ENCODE measurements at places on chromosomes 13 and 19.
A peak's percentile ranks its signal among the peaks of the same experiment; 100 is the strongest.

DNA sequence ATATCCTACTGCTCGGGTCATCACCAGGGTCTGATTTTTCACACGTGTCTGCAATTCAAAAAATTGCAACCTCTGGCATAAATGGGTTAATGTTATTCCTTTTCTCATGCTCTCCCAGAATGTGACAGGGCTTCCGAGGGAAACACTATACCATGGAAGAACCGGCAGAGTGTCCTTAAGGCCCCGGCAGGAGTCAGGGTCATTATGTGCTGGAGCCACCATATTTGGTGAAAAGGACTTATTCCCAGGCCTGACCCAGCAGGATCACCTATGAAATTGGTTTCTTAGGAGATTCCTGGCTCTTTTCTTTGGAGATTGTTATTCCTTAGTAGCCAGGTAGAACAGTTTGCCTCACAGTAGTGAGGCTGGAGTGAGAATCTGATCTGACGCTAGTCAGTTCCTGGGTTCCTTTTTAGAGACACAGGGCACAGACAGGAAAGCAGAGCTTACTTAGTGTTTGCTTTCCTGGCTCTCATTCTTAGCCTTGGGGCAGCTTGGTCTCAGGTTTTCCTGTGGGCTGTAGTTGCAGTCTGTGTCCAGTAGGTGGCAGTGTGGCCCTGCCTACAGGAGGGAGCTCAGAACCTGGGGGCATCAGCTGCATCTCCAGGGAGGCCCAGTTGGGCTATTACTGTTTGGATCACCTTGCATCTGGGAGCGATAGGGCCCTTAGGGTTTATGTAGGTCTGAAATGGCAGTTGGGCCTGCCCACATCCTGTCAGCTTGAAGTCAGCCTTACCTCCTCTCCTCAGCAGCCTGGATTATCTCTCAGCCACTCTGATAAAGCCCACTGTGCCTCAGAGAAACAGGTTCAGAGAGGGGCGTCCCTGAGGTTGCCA, 12.4 kb downstream of the SNRNP70 start:
- DNase-seq, result no peak

- no peak for DNase-seq
Observed at GRCh38 chr13:20141238-20142022, 19.4 kb downstream of the GJA3 start.

DNA sequence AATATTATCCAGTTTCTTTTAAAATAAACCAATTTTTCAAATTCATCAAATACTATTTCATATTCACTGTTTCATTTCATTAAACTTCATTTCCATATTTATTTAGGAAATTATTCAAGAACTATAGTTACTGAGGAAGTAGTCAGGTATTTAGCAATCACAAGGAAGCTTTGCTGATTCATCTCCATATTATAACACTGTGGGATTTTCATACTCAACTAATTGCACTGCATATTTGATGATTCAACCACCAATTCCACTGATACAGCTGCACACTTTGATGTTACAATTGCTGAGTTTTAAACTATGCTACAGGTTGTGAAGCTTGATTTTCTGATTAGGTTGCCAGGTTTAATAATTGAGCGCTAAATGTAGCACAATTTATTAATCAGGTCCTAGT, 556.8 kb upstream of the SLITRK1 start:
- no peak for DNase-seq

GRCh38 chr13:53507741-53508140, 479.1 kb downstream of the OLFM4 start:
- DNase-seq, result no peak

DNA sequence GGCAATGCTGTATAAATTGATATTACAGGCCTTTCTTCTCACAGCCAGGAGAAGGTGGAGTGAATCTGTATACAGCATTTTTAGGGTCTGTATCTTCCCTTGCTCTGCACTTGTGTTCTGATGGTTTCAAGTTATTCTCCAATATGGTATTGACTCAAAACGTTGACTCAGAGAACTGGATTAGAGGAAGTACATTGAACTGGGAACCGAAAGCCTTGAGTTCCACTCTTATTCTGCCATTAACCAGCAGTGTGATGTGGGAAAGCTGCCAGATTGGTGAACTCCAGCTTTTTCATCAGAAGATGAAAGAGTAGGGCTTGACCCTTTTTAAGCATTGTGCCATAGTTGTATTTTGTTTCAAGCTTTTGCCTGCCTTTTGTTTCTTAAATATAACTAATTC, 167.7 kb downstream of the SPRY2 start:
- peak; percentile 47 for DNase-seq

GRCh38 chr13:110866491-110867170, 48.2 kb downstream of the ANKRD10 start:
- DNase-seq, result no peak

DNA sequence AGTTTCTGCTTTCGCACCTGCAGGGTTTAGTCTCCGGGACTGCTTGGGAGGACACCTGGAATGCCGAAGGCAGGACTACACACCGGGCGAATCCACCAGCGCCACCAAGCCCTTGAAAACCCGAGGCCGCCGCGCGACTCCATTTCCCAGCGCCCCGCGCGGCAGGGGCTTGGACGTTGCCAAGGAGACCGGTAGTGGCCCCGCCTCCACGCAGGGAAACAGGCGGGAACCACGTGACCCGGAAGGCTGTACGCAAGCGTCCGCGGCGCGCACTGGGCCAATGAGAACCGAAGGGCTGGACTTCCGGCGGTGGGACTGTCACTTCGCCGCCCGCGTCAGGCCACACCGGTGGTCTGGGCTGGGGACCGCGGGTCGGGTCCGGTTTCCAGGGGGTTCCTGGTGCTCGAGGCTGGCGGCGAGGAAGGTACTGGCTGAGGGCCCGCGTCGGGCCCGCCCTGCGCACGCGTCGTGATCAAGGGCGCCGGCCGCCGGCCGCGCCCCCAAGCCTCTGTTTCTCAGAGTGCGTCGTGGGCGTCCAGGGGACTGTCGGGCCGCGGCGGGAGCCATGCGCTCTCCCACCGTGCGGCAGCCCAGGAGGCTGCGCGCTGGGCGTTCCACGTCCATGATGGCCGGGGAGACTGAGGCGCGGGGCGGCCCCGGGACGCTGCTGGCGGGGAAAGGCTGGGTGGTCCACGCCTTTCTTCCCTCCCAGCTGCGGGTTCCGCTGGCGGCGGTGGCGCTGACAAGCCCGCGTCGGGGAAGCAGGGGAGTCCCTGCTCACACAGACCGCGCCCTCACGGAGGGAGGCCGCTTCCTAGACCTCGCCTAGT, at the start of gene ZNF324:
ZNF324 (plus strand) TSS at position 321 of the 830 bp plus-strand sequence. CDS start 2,106 bp downstream, outside the sequence.
- DNase-seq, result peak; percentile 98

DNA sequence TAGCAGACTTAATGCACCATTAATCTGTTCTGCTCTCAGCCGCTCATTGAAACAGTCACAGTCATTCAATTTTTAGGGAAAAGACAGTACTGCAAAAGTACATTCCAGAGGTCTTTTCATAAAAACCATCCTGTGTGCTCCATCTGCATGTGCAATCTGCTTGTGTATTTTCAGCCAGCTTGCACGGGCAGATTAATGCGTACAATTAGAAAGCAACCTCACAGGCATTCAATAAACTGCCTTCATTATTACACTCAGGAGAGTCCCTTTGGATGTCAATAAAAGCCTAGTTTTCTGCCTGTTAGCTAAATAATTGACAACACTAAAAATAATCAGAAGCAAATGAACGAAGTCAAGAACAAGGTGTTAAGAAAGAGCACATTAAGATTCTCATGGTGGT, 41.9 kb downstream of the EPSTI1 start:
- DNase-seq, result no peak

DNA sequence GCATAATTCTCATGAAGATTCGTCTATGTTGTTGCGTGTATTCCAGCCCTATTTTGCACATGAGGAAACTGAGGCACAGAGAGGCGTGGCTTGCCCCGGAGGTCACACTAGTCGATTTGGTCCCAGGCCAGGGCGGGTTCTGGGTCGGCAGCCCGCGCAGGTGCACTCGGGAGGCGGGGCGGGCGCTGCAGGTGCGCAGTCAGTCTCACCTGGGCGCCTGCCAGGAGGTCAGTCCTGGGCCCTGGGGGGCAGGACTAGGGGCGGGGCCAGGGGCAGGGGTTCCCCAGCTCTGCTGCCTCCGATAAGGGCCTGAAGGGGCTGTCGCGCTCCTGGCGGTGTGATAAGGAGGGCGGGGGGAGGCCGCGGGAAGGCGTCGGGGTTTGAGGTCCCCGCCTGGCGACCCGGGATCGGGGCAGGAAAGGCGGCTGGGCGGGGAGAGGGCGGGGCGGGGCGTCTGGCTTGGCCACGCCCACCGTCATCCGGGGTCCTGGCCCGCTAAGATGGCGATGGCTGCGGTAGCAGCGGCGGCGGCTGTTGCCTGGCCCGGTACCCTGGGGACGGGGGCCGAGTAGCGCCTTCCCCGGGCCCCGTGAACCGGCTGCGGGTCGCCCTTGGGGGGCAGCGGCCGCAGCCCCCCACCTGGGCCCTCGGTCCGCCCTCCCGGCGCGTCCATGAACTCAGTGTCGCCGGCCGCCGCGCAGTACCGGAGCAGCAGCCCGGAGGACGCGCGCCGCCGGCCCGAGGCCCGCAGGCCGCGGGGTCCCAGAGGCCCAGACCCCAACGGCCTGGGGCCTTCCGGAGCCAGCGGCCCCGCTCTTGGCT, at the start of gene ATG4D:
ATG4D (plus strand) TSS at position 485 of the 822 bp plus-strand sequence; CDS start at position 672, 187 bp downstream.
- DNase-seq, result peak; percentile 97

DNA sequence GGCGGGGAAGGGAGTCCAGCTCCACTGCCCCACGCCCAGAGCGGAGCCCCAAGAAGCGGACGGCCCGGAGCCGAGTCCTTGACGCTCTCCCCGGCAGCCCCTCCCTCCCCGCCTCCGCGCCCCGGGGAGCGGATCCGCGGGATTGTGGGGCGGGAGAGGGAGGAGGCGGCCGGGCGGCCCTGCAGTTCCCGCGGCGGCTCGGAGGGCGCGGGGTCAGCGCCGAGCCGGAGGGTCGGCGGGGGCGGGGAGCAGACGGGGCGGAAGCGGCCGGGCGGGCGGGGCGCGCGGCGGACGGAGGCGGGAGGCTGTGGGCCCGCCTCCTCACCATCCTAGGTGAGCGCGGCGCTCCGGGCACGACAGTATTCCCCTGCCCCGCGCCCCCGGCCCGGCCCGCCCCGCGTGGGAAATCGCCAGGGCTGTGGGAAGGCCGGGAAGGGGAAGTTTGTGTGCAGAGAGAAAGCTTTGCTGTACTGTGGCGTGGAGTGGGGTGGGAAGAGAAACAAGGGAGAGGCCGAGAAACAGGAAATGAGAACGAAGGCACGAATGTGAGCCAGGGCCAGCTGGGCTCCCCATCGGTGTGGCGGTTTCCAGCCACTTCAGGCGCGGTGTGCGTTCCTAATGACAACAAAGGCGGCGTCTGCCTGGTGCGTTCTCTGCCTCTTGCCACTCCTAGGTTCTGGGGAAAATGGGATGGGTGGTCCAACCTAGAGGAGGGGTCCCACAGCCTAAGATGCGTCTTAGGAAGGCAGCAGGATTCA, 1.3 kb upstream of the KLF12 start:
- peak; percentile 94 for DNase-seq

DNA sequence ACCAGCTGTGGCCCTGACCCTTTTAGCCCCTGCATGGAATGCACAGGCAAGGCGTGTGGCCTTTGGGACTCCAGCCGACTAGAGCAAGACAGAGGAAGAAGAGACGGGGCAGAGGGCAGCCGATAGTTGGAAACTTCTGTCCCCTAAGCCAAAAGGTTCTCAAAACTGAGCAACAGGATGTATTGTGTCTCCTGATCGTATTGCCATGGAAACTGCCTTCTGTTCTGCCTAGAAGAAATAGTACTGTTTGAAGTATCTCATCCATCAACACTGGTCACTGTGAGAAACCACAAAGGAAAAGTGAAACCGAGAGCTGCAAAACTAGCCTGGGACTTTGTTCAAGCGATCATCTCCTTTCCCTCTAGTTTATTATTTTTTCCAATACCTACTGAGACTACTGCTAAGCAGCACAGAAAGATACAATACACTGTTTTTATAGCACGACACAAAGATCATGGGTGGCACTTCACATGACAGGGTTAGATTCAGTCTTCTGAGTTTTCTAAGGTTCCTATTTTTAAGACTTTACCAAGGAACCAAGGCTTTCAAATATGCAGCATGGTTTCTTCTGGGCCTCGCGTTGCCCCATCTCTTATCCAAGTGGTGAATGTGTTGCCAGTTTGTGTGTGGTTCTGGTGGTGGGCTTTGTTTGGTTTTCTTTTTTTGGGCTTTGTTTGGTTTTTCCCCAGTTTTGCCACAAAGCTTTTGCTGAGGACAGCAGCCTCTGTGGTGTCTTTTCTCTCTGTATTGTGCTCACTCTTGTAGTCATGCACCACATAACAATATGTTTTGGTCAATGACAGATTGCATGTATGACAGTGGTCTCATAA, 49.3 kb upstream of the GPR183 start:
- no peak for DNase-seq

DNA sequence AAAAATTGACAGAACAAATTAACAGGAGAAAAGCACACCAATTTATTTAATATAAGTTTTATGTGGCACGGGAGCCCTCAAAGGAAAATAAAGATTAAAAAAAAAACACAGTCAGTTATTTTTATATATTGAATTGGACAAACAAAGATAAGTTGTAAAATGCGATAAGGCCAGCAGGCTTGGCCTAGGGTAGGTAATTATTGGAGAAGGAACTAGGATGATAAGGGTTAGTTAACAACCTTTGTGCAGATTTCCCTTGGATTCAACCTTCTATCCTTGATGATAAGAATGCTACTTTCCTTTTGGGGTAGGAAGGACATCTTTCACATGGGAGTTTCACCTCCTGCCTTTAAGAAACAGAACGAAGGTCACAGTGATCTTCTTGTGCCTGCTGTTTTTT, 252.8 kb downstream of the SHISA2 start:
- DNase-seq, result no peak

DNA sequence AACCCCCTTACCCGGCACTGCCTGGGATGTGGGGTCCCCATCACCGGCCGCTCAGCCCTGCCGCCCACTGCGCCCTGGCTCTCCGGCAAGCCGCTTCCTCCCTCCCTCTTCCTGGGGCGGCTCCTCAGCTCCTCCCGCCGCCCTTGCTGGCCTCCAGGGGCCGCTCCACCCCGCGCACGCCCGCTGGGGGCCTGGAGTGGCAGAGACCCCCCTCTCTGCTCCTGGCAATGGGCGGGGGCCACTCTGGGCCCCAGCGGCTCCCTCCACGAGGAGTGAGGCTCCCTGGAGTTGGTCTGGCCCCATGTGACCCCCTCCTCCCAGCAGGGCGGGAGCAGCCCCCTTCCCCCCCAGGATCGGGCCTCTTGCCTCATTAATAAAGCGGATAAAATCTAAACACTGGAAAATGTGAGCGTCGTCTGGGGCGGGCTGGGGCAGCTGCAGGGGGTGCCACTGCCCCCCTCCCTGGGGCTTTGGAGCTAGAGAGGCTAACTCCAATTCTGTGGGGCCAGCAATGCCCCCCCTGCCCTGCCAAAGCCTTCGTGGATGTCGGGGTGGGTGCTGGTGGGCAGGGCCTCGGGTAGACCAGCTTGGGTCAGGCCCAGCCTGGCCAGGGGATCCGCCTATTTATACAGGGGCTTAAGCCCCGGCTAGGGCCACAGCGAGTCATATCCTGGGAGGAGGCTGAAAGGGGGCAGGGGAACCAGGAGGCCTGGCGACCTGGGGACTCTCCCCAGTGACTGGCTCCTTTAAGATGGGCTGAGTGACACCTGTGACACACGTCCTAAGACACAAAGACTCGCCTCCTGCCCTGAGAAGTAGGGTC, at the start of gene PTGER1:
PTGER1 (minus strand) TSS at position 104 of the 823 bp plus-strand sequence. CDS start 1,034 bp downstream, outside the sequence.
- peak; percentile 88 for DNase-seq

- DNase-seq, result no peak
Observed at GRCh38 chr19:53639471-53639870, 7.7 kb downstream of the DPRX start.

- DNase-seq, result no peak
Observed at GRCh38 chr13:110868720-110869119, 46.1 kb downstream of the ANKRD10 start.

- no peak for DNase-seq
Observed at GRCh38 chr13:94053986-94054593, 425.4 kb downstream of the DCT start.

- peak; percentile 44 for DNase-seq
Observed at GRCh38 chr13:72221276-72221962, 354.4 kb upstream of the DACH1 start.
